ENCODE measurements at places on chromosomes 2 and 18.

DNA sequence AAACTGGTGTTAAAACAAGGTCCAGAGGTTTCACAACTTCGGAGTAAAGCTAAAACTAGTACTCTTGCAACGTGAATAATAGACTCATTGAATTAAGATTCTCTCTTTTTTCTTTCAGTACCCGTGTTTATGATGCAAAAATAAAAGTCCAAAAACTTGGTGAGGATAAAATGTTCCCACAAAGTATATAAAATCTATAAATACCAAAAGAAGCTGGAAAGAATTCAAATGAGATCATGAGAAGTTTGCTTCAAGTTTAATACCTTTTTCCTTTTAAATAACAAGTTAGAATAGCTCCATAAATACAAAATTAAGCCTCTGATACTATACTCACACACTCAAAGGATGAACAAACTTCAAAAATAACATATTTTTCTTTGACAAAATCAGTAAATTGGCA is 34.0 kb downstream of the METTL4 start:
- DNase-seq, result no peak

DNA sequence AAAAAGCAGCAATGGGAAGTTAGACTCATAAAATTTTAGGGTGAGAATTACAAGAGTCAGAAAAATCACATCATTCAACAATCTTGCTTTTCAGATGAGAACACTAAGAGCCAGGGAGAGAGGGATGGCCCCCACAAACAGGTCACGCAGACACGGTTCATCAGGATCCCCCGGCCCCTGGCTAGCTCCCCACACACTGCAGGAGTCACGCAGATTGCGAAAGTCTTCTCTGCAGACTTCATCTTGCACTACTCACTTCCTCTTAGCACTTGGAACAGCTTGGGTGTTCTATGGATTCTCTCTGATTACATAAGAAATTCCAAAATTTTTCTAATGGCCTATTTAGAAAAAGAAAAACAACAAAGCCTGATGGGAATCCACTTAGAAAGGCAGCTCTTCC is 21.6 kb upstream of the SULT1C2 start:
- no peak for DNase-seq

DNA sequence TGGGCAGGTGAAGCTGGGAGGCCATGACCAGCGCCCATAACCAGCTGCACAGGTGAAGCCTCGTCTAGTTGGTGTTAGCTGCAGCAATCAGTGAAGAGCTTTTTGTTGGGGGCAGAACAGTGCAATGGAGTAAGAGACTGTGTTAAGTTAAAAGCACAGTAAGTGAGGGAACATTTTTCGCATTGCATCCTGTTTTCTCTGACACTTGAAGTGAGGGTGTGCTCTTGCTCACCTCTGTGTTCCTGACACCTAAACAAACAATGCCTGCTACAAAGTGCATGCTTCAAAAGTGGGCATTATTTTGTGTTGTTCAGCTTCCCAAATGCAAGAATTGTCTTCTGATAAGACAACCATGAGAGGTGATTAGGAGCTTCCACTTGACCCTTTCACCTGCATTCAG is 324.0 kb upstream of the ACVR2A start:
- no peak for DNase-seq

GRCh38 chr18:63890237-63890949 is 2.9 kb downstream of the SERPINB2 start:
- DNase-seq, result no peak

GRCh38 chr18:48949050-48949605 is 1.6 kb downstream of the SMAD7 start:
- DNase-seq, result peak; percentile 69

GRCh38 chr18:33898427-33898826 is 320.4 kb downstream of the ASXL3 start:
- DNase-seq, result no peak

DNA sequence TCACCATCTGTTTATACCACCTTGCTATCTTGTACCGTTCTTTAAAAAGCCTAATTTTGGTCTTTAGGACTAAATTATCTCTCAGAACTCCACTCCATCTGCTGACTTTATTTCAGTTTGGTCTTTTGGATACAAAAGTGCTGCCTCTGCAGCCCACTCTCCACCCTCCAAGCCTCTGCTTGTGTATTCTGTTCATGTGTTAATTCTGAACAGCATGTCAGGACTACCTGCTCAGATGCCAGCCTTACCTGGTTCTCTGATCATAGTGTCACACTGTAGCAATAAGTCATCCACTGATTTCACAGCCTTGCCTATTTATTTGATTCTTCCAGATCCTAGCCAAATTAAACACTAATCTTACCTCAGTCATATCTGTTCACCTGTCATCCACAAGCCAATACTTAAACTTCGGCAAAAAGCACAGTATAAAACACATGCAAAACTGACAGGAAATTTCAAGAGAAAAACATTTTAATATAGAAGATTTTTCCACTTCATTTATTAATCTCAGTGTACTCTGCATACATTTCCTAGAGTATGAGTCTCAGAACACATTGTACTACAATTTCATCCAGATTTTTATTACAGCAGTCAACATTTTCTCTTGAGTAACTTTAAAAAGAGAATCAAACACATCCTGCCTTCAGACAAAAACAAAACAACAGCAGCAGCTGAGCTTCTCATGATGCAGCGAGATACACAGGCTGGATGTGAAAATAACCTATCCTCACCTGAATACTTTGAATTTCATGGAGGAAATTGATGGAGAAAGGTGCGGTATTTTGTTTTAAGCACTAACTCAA is 64.9 kb downstream of the PPP1R1C start:
- no peak for DNase-seq

- peak; percentile 53 for DNase-seq
Observed at GRCh38 chr2:30208453-30208852, 22.9 kb upstream of the LBH start.

- no peak for DNase-seq
Observed at GRCh38 chr2:236036045-236036444, 132.1 kb downstream of the GBX2 start.

DNA sequence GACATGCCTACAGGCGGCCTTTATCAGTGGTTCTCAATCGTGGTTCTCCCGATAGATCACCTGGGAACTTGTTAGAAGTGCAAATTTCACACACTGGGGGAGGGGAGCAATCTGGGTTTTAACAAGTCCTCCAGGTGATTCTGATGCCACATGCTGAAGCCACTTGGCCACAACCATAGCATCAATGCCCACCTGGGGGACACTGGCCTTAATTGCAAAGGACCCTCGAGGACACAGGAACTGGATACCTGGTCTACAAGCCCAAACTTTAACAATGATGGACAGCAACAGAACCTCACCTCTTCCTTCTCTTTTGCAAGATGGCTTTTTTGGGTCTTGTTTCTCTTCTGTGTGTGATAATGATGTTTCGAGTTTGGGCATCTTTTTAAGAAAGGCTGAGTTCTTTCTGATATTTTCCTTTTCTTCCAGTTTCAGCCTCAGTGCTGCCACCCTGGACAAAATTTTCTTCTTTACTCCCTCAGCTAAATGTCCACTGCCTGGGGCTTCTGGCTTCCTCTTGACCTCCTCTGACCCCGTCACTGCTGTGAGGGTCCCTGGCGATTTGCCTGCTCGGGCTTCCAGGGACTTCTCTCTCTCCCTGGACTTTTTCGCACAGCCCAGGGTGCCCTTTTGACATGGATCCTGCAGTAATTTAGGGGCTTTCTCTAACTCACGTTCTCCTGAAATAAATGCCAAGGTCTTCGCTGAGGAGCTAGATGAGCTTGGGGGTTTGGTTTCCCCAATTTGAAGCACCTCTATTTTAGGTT is 94.2 kb downstream of the ALPK2 start:
- no peak for DNase-seq

GRCh38 chr18:3612315-3612714 is 162.3 kb downstream of the TGIF1 start:
- DNase-seq, result no peak

GRCh38 chr2:201793631-201794030 is 12.7 kb upstream of the CDK15 start:
- DNase-seq, result no peak

DNA sequence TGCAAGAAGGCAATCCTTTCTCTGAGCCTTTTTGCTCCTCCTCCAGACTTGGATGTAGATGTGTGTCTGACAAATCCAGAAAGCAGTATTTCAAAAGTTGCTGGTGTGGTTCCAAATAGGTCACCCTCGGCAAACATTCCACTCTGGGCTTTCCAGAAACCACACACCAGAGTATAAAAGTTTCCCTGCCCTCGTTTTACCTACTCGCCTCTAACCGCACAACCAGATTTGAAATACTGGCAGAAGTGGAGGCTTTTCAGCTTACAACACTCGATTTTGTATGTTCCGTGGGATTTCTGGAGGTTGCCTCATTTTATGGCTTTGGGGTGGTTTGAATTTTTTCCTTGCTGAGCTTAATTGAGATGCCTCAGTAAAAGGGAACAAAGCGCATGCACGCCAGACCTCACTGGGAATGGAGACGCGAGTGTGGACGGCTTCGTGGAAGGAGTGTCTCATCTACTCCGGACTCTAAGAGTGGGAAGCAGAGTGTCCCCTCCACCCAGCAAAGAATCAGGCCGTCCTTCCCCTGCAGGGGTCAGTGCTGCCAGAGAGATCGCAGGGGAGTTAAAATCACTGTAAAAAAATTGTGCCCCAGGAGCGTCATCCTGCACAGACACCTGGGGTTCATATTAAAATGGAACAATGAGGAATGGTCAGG is 44.0 kb upstream of the RPL31 start:
- DNase-seq, result no peak

DNA sequence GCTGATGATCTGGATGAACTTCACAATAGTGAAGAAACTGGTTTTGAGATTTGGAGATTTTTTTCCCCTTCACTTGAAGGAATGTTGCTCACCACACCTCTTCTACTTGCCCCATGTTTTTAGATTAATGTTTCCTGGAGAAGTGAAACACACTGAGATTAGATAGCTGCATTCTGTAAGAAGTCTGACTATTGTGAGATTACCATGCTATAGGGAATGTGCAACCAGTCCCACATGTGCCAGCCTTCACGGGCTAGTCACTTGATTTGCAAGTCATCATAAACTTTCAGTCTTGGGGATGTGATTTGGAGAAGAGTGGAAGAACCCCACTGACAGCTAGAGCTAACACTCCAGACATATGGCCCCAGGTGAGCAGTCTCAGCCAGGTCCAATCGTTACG is 7.4 kb upstream of the CCNYL1 start:
- DNase-seq, result no peak

- no peak for DNase-seq
Observed at GRCh38 chr18:33184175-33184574, 256.3 kb downstream of the CCDC178 start.

GRCh38 chr2:219245899-219246230 is 586 bp downstream of the STK16 start:
- DNase-seq, result no peak

- DNase-seq, result no peak
Observed at GRCh38 chr2:182949052-182949451, 82.6 kb upstream of the FRZB start.

DNA sequence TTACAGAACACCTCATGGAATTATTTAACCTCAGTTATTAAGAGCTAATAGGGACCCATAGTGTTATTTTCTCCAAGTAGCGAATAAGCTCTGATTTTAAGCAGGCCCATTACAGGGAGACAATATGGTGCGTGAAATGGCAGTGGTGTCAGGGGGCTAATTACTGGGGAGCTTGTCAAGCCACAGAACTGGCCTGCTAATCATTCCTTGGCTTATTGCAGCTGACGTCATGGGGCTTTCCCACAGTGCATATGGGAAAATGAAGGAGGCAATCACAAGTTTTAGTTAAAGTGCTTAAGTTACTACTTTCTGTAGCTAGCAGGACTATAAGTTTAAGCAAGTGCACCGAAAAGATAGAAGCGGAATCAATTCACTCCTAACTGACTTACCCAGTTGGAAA is 262.5 kb downstream of the TGIF1 start:
- DNase-seq, result no peak

DNA sequence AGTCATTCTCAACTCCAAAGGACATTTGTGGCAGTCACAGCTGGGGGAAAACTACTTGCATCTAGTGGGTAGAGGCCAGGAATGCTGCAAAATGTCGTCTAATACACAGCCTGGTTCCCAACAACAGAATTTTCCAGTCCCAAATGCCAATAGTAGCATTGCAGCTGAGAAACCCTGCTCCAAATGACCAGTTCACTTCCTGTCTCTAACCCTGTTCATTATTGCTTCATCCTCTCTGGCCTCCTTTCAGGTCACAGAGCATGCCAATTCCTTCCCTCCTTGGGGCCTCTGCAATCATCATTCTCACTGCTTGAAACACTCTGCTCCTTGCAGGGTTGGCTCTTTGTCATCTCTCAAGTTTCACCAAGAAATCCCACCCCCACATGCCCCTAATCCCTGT is 139.1 kb downstream of the IRS1 start:
- DNase-seq, result no peak

GRCh38 chr2:8328217-8328616 is 353.6 kb upstream of the ID2 start:
- DNase-seq, result no peak

DNA sequence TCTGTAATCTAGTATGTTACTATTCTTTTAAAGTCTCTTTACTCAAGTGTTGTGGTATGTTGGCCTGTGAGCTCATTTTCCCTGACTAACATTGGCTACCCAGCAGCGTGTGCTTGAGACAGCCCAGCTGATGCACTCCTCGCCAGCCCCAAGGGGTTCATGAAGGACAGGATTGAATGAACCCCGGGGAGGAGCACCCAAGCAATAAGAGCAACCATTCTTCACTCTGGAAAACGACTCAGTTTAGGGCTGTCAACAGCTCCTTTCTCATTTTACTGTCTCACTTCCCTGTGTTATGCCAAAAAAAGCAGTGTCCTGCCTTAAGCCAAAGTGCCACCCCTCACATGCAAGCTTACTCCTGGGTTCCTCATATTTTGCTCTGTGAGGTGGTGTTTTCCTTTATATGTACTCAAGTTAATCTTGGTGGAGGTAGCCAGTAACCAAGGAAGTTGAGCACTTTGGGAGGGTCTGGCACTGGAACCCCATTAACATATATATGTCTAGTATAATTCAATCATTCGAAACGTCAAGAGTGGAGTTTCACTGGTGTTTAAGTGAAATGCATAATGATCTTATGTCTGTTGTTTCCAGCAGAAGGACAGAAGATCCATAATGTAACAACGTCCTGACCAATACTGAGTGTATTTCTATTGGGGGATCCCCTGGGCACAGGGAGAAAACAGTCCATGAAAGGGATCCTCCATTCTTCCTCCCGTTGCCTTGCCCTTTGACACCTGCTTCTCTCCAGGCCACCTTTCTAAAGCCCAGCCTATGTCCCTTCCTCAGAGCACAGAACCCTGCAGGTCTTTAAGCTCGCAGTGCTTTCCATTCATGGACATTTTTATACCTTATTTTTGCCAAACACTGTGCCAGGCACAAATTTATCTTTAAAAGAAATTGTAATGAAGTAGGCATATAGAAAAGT is 43.2 kb downstream of the ATIC start:
- no peak for DNase-seq

Measured in GM13976 (cell line).